ENCODE measurements at places on chromosomes 12 and 14.

DNA sequence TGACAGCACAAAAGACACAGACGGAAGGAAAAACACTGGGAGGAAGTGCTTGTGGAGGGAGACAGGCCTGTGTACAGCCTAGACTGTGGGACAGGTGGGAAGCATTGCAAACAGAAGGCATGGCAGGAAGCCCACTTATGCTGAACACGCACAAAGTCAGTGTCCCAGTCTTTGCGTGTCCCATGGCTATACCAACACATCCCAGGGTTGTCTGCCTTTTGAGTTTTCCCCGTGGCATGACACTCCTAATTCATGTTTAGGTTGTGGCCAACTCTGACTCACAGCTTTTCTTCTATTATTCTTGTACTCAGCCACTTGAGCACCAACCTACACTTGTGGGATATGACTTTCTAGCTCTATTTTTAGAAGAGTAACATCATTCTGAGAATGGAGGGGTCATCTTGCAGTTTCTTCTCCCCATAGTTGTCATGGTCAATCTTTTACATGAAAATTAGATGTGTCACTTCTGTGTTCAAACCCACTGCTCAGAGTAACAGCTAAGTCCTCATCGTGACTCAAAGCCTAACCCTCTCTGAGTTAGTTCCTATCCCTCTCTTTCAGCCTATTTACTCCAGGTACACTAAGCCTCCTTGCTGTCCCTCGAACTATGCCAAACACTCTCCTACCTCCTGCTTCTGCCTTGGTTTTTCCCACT is 27.5 kb upstream of the JPH4 start:
- DNase-seq = peak; percentile 42

GRCh38 chr12:69254046-69254445 is 14.7 kb downstream of the CPSF6 start:
- DNase-seq = peak; percentile 65

DNA sequence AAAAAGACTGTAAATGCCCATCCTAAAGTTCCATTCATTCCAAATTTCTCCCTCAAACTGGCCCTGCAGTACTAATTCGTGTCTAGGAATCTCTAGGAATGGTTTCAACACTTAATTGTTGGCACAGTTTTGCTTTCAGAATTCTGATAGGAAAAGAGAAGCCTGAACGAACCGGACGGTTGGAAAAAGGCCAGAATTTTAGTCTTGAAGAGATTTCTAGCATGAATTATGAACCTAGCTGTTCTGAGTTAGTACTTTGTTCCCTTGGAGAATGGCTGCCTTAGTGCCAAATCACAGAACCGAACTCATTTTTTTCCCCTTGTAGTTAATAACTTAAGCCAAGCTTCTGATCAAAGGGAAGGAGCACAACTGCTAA is 262.6 kb downstream of the ADAMTS20 start:
- no peak for DNase-seq

DNA sequence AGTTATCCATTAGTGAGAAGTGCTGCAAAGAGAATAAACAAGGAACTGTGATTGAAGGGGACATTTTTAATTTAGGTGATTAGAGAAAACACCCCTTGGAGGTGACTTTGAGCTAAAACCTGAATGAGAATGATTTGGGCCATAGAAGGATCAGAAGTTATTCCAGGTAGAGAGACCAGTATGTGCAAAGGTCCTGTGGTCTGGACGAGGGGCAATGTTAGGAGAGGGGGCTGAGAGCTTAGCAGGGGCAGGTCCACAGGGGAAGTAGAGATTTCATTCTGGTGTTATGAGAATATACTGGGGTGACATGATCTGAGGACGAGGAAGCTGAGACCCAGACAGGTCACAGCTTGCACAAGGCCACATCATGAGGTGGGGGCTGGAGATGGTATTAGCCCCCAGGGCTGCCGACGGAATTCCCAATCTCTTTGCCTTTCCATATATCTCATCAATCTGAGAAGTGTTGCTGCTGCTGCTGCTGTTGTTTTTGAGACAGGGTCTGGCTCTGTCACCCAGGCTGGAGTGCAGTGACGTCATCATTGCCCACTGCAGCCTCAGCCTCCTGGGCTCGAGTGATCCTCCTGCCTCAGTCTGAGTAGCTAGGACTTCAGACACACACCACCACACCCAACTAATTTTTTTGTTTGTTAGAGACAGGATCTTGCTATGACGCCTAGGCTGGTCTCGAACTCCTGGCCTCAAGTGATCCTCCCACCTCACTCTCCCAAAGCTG is 55.6 kb downstream of the KCTD10 start:
- no peak for DNase-seq

GRCh38 chr12:107684029-107684795 is 1.4 kb upstream of the PWP1 start:
- DNase-seq = no peak

DNA sequence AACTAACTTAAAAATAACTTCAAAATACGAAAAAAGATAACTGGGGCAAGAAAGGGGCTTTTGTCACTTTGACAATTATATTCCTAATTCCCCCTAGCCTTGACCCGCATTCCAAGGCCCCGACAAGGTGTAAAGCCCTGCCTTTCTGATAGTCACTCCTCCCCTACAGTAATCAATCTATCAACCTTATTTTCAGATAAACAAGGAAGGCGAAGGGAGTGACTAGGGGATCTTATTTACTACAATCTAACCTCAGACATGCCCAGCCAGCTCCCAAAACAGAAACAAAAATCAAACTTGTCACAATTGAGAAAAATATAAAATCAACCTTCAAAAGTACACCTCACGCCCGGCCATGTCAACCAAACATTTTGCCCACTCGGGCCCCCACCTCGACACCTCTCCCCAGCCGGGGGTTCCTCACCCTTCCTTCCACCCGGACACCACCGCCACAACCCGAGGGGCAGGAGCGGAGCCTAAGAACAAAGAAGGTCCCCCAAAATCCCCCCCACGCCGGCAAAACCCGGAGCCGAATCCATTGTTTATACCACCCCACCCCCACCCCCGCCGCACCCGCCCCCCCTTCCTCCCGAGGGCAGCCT is 562 bp downstream of the ZFYVE1 start:
- DNase-seq = no peak

DNA sequence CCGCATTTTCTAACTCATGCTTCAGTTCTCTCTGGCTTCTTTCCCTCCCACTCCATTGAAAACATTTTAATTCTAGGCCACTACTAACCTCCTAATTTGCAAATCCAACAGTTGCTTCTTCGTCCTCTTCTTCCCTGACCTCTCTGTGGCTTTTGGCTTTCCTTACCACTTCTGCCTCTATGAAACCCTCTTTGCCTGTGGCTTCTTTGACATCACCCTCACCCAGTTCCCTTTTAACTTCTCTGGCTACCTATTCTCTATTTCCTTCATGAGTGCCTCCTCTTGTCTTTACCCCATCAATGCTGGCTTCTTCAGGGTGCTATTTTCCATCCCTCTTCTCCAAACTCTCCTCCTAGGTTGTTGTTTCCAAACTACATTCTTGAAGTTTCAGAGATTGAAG is 4.4 kb upstream of the HCFC2 start:
- peak; percentile 79 for DNase-seq
